ENCODE measurements at places on chromosomes 7 and 10.

DNA sequence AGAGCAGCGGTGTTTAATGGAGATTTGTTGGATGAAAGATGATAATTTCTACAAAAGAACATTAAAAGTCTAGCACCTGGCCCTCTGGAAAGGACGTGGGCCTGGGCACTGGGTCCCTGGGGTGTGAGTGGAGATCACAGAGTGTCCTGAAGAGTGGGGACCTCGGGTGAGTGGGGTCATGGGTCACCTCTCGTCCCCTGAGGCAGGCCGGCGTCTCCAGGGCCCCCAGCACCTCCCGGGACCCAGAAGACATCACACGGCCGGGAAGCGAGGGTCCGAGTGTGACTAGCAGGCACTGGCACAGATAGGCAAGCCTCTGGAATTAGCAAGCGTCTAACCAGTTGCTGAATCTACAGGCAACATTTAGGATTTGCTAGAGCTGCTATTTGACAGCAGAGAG lies 257.2 kb downstream of the MAD1L1 start:
- DNase-seq: no peak

DNA sequence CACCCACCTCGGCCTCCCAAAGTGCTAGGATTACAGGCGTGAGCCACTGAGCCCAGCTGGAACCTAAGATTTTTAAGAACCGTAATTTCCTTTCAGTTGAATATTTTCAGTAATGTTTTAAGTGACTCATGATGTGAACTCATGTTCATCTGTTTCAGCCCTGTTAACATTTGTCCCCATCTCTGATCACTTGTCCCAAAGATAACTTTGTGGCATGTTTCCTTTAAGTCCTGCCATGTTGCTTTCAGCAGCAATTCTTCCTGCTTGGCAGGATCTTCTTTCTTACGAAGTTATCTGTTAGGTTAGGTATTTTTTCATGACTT lies 19.3 kb downstream of the ZRANB1 start:
- DNase-seq: no peak

GRCh38 chr7:25900877-25901276 lies 251.1 kb upstream of the NFE2L3 start:
- DNase-seq: no peak

DNA sequence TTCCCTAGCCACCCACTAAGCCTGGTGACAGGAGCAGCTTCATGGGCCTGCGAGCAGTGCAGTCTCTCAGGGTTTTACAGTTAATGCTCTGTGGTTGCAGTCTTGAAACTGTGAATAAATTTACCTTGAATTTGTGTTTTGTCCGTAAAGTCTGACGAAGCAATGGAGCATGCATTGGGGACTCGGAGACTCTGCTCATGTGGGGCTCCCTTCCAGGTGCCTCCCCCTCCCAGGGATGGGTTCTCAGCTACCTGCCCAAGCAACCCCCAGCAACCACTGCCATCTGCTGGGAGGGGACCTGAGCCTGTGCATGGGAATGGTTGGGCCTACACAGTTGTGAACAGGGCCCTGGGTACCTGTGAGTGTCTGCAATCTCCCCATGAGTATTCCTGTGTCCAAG lies 36.3 kb upstream of the IKZF1 start:
- no peak for DNase-seq

GRCh38 chr10:12839941-12840611 lies 161.4 kb downstream of the CCDC3 start:
- DNase-seq: no peak

GRCh38 chr7:119452401-119452800 lies 820.6 kb upstream of the KCND2 start:
- no peak for DNase-seq

DNA sequence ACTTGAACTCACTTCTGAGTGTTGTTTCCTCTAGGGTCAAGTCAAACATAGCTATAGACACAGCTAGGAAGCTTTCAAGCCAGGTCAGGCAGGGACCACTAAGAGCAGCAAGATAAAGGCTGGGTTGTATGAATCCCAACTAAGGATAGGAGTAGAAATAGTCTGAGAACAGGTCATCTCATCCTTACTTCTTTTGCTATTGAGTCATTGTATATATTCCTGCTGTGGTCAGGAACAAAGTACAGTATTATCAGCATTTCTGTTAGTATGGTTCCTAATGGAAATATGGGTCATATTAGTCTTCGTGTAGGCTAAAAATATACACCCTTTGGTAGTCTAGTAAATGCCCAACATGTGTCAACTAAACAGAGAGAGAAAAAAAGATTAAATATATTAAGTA lies 145.3 kb downstream of the BTAF1 start:
- DNase-seq: no peak

DNA sequence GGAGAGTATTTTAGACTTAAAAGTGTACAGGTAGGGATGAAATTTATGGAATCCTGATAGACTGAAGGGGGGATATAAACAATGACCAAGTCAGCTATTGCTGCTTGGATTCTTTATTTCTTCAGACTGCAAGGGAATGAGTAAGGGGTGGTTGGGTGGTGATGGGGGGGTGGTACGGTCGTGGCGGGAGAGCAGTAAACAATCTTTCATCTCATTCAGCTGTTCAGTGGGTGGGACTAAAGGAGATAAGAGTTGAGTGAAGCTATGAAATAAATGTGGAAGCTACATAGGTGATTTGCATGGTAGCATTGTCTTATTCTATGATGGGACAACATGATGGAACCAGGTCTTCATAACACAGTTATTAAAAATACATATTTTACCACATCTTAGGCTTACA lies 1.8 kb downstream of the SEPTIN7 start:
- DNase-seq: no peak

DNA sequence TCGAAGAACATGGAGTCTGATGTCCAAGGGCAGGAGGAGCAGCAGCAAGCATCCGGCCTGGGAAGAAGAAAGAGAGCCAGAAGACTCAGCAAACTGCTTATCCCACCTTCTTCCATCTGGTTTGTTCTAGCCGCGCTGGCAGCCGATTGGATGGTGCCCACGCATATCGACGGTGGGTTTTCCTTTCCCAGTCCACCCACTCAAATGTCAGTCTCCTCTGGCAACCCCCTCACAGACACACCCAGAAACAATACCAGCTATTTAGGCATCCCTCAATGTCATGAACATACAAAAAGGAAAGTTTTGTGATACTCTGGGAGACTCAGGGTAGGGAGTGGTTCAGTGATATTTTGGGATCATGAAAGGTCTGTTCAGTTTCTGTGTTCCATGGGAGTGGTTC lies 139.6 kb downstream of the LYZL1 start:
- DNase-seq: no peak

DNA sequence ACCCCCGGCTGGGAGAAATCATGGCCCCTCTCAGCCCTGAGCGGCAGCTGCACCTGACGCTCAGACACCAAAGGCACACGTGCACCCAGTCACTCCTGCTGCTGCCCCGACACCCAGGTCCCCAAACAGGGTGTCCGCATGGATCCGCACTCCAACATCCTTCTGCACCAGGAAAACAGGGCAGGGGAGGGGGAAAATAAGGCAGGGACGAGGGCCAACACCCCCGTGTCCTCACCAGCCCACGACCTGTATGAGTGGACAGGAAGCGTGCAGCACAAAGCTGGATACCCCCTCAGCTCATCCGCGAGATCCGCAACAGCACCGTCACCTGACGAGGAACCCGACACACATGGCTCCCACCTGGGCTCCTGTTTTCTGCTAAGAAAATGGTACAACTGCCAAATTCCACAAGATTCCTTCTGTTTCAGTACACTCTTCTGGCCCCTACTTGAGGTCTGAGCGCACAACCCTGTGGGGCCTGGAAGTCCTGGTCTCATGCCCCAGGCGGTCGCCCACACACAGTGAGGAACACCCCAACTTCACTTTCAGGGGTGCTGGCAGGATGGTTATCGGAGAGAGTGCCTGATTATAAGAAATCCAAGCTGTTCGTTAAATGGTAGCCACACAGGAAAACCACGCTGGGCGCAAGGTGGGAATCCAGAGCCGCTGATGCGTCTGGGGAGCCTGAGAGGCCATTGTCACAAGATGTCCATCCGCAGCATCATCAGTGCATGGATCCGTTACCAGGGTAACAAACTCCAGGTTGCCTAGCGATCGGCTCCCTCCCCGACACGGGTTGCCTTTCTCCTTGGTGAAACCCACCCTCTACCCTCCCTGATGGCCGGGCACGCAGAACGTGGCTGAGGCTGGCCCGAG lies 63.6 kb downstream of the ZRANB1 start:
- no peak for DNase-seq

GRCh38 chr7:28808796-28809533 lies 149.2 kb downstream of the TRIL start:
- DNase-seq: no peak

GRCh38 chr7:23955600-23956149 lies 245.7 kb downstream of the STK31 start:
- no peak for DNase-seq

DNA sequence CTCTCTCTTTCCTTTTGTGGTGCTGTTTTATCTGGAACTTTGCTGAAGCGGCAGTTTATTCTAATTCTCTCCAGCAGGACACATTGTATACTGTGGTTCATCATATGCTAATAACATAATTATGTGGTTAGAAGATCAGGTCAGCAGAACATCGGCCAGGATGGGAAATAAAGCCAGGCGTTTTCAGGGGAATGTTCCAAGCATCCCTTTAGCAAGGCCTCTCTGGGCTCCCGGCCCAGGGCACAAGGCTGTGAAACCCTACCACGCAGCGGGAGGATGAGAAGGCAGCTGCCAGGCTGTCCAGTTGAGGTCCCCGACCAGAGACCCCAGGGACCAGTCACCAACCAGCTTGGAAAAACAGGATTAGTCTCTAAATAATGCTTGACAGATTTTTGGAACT lies 112.2 kb upstream of the GALNT17 start:
- DNase-seq: no peak

GRCh38 chr7:118615681-118616080 lies 391.2 kb downstream of the ANKRD7 start:
- no peak for DNase-seq

DNA sequence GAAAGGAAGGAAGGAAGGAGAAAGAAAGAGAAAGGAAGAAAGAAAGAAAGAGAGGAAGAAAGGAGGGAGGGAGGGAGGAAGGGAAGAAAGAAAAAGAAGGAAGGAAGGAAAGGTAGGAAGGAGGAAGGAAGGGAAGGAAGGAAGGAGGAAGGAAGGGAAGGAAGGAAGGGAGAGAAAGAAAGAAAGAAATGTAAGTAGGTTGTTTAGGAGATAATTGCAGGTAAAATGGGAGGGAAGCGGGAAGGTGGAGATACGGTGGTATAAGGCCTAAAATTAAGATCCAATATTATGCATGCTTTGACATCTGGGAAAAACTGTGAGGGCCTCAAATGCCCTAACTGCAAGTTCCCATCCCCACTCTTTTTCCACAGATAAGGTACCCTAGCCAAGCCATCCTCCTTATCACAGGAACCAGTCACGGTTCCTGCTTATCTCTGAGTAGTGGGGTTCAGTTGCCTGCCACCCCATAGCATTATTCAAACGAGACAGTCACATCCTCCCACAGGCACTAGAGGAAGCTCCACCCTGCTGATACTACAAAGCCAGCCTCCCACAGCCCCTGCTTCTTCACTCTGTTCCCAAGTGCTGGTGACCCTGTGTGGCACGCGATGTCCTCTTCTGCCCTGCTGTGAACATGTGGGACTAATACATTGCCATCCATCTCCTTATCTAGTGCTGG lies 28.7 kb downstream of the ST8SIA6 start:
- no peak for DNase-seq

DNA sequence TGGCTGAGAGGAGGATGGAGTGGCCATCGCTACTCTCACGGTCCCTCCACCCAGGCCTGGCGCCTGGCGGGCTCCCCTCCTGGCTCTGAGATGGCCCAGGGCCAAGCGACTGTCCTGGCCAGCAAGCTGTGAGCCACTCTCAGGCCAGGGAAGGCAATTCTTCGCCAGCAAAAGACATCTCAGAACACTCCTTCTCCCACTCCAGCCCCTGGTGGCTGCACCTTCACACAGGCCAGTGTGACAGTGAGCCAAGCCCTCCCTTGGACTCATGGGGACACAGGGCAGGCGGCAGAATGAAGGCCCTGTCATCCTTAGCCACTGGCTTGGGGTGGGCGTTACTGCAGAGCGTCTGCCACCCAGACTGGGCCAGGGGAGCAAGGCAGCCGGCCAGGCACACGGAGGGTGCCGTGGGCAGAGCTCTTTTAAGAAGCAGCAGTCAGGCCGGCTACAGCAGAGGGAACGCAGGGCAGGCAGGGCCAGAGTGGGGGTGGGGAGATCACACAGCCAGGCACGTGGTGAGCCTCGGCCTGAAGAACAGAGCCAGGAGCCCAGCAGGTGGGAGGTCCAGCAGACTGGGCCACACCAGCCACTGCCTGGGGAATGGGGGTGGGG lies 14.4 kb downstream of the STK32C start:
- DNase-seq: no peak

DNA sequence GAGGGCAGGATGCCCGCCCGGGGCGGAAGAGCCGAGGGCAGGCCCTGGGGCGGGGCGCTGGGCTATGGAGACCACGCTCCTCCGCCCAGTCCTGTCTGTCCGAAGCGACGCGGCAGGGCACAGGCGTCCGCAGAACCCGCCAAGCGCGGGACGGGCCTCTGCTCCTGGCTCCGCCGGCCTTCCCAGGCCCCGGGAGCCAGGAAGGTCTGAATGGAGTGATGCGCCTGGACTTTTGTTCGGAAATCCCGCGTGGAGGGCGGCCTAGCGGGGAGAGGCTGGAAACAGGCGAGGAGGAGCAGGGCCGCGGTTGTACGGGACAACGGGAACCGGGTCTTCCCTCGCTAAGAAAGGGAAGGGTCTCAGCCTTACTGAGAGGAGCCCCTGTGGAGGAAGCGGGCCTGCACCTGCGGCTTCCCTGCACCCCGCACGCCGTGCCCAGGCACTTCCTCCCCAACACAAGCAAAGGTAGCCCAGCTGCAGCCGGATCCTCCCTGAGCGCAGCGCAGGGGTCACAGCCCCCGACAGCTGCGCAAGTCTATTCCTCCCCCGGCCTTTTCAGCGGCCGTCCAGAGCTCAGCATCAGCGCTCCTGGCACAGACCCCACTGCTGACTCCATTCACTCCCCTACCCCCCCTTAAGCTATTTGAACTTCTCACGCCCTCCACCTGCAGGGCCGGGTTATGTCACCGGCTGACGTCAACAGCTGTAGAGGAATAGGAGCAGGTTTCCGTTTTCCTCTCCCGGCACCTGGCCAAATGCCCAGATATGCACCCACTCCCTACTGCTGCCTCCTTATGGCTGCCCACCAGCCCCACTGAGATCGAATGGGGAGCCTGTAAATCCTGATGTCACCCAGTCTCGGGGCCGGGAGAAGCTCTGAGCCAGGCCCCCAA lies 143.2 kb upstream of the RET start:
- DNase-seq: no peak

- DNase-seq: no peak
Observed at GRCh38 chr10:55158633-55159032, 357.6 kb upstream of the PCDH15 start.

- DNase-seq: no peak
Observed at GRCh38 chr10:75211007-75211691, 553 bp downstream of the VDAC2 start.

- no peak for DNase-seq
Observed at GRCh38 chr7:41975849-41976248, 261.2 kb downstream of the GLI3 start.

GRCh38 chr10:69801094-69801433 lies 642 bp upstream of the COL13A1 start:
- DNase-seq: no peak

Data from cortex of kidney (tissue), 1 donor.